ENCODE measurements at places on chromosomes 1 and 21.

GRCh38 chr1:227558732-227559262, 4.6 kb upstream of the ZNF678 start:
- no peak for DNase-seq

DNA sequence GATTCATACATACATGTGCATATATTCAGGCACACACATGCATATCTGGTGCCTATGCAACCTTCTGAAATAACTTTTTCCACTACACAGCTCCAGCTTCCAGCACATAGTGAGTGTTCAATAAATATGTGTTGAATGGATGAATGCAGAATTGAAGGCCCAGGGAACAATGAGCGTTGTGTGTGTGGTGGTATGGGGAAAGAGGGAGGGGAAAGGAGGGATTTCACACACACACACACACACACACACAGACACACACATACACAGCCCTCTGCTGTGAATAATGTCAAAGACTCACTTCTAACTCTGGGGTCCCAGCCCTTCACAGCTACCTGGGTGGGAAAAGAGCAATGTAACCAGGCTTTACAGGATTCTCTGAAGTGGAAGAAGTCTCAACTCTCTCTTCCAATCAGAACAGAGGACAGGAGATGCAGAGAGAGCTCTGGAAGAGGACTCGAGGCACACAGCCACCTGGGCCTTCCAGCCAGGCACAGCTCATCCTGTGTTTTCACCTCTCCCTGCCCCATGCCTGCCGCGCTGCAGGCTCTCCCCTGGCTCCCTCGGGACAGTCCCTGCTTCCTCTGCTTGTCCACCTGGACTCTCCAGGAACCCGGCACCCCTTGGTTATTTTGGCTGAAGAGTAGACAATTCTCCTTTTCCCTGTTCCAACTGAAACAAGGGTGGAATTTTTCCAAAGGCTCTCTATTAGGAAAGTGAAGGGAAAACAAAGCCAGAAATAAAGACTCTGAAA, 5.4 kb upstream of the IGSF8 start:
- no peak for DNase-seq

DNA sequence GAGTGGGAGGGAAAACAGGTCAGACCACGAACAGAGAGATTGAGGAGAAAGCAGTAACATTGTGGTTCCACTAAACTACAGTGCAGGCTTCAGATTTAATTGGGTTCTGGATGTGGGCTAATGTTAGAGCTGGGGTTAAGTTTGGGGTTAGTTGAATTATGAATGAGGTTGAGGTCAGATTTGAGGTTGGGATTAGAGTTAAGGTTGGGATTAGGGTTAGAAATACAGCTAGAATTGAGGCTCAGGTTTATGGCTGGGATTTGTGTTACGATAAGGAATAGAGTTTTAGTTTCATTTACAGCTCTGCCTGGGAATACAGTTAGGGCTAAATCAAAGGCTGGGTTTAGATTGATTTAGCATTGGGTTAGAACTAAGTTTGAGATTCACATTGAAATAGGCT, 1.8 kb upstream of the VSIG8 start:
- no peak for DNase-seq

DNA sequence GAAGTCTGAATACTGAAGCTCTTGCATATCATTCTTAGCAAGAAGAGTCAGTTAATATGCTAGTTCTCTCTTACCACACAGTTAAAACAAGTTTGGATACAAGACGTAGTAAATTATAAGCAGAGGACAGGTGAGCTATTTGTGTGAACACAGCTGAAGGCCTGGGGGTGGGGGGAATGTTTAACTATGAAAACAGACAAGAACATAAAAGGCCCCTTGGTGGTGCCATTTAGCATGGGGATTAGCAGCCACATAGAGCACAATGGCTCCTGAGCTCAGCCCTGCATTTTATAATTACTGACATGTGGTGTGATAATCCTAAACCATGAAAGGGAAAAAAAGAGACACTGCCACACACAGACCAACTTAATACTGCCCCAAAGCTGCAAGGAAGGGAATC, 94.8 kb downstream of the TGFBR3 start:
- no peak for DNase-seq

GRCh38 chr1:25641931-25642573, 25.5 kb downstream of the MAN1C1 start:
- peak; percentile 78 for DNase-seq

GRCh38 chr21:34743285-34743684, 74.5 kb downstream of the CLIC6 start:
- DNase-seq = no peak

GRCh38 chr1:182682406-182682805, 2.0 kb downstream of the RGS8 start:
- DNase-seq = no peak

DNA sequence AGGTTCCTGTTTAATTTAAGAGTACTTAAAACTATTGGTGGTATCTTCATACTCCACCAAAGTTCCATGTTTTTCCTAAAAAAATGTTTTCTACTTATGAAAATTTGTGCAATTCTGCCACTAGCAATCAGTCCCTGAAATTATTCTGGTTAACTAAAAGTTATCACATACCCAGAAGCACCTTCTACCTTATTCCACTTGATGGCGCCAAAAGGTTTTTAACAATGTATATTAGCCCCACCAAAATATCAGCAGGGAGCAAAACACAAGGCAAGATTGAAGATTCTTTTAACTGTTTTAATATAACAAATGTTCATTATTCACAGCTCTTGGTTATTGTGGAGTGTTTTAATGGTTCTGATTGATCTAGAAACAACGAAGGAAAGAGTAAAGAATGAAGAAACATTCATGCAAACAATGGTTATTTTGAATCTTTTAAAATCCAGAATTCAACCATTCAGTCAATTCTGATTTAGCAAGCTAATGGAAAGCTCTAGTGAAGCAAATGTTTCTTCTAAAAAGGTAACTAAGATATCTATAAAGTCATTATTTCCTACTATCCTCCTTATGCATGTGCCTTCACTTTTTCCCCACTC, 67.2 kb downstream of the TTLL7 start:
- peak; percentile 88 for DNase-seq

DNA sequence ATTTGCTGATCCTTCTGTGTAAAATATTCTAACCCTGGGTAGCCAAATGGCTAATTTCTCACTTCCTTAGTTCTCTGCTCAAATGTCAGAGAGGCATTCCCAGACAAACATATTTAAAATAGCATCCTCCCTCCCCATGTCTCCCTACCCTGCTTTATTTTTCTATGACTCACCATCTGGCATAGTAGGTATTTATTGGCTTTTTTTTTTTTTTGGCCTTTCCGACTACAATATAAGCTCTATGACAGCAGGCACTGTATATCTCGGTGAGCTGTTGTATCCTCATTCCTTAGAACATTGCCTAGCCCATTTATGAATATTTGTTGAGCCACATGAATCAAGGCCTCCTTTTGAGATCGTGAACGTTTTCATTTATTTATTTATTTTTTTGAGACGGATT, 1.5 kb upstream of the NEK7 start:
- peak; percentile 82 for DNase-seq

DNA sequence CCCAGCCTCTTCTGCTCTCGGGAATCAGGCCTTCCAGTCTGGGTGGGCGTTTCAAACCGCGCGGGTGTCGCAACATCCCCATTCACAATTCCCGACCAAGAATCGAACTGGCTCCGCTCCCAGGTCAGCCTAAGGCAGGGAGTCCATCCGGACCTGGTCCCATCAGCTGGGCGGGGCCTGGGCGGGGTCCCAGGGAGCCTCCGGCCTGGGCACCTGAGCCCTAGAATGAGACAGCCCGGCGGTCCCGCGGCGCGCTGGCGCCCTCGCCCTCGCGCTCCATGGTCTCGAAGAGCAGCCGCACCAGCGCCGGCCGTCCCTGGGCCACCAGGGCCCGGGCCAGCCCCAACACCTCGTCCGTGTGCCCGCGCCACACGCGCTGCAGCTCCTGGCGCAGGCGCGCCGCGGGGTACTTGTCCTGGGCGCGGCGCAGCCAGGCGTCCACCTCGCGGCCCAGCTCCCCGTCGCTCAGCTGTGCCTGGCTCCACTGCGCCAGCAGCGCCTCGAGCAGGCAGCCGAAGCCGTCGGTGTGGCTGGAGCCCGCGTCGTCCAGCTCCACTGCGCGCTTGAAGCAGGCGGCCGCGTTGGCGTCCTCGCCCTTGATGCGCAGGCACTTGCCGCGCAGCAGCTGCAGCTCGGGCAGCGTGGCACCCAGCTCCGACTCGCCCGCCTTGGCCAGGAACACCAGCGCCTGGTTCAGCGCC, 16.9 kb upstream of the PARS2 start:
- DNase-seq = no peak

GRCh38 chr1:187384504-187384903, 555.8 kb downstream of the PLA2G4A start:
- no peak for DNase-seq

GRCh38 chr21:21818898-21819297, 820.7 kb downstream of the NCAM2 start:
- DNase-seq = no peak

DNA sequence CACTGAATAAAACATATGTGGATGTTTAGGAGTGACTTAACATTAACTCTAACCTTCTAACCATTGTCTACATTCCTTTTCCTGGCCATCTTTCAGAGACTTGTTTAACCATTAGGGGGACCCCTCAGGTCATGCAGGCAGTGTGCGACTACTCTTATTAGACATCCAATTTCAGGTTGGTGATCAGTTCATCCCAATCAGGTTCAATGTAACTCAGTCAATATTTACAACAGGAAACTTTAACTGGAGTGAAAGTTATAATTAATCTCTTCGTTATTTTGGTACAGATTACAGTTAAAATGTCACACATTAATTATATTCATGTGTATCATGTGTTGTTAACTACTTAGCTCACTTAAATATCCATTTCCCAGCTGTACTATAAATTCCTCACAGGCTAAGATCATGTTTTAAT, 68.8 kb upstream of the RGS1 start:
- no peak for DNase-seq

DNA sequence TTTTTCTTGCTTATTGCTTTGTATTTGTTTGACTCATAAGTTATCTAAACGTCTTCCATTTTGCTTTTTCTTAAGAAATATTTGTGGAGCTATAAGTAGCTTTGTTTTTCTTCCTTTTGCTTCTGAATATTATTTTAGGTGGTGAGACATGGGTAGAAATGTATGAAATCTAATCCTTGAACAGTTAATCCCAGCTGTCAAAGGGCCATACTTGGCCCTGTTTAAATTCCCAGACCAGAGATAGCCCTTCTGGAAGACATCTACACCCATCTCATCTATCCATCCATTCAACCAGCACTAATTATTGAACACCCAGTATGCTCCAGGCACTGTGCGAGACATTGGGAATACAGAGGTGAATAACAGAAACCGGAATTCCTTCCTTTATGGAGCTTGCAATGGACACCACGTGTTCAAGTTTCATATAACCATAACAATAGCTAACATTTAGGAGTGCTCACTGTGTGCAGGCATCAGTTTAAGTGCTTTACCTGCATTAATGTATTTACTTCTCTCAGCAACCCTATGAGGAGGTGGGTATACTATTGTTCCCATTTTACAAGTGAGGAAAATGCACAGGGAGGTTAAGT, 8.7 kb downstream of the TACSTD2 start:
- DNase-seq = no peak

DNA sequence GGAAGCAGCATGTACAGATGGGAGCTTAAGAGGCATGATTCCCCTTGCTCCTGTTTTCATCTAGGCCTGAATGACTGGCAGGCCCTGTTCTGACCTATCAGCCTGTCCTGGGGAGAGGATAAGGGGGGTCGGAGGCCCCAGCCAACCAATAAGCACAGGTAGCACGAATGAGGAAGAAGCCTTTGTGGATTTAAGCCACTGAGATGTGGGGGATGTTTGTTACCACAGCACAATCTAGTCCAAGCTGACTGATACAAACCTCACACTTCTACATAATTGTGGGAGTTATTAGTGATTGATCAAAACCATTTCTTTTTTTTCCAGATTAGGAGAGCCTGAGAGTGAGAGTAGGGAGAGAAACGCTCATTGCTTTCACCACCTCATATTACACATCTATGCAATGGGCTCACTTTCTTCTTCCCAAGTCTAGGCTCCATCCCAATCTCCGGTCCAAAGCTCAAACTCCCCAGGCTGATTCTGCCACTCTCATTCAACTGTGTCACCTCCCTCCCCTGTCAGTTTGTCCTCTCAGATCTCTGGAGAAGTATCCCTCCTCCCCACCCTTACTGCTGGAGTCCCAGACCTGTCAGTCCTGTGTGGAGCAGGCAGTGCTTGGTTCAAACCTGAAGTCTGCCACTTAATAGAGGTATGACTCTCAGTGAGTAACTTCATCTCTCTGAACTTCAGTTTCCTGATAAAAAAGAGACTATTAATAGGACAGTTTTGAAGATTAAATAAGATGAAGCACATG, 220.5 kb downstream of the PTPRU start:
- DNase-seq = no peak

DNA sequence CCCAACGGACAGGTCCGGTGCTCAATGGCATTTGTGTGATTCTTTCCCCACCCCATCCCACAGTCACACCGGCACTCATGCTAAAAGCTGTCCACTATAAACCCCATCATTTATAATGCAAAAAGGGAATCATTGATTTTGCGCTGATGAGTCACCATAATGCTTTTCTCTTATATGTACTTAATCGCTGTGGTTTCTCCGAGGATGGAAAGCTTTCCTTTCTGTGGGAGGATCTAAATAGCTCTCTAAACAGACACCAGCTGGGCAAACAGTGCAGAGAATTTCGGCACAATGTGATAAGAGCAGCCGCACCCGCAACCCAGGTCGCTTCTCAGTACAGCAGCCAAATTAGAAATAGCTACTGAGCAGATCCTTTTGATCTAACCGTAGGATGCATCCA, 85.6 kb downstream of the SETD4 start:
- DNase-seq = no peak

GRCh38 chr1:43077273-43077672, 94.8 kb downstream of the EBNA1BP2 start:
- DNase-seq = no peak

- no peak for DNase-seq
These were observed 117.4 kb downstream of the MAGI3 start for GRCh38 chr1:113507552-113508214.

DNA sequence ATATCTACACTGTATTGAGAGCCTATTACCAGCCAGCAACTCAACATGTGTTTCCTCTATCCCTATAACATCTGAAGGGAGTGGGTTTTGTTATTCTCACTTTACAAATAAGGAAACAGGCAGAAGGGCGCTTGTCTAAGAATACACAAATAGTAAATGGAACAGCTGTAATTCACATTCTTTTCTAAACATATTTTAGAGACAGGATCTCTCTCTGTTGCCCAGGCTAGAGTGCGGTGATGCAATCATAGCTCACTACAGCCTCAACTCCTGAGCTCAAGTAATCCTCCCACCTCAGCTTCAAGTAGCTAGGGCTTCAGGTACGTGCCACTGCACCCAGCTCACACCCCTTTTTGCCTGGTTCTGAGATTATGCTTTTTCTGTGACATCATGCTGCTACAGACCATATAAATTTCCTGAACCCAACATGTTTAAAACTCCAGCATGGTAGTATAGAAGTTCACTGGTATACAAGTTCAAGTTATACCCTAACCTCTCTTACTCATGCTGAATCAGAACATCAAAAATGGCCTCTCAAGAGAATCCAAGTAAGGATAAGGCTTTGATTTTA, 8.6 kb upstream of the TACSTD2 start:
- peak; percentile 57 for DNase-seq

DNA sequence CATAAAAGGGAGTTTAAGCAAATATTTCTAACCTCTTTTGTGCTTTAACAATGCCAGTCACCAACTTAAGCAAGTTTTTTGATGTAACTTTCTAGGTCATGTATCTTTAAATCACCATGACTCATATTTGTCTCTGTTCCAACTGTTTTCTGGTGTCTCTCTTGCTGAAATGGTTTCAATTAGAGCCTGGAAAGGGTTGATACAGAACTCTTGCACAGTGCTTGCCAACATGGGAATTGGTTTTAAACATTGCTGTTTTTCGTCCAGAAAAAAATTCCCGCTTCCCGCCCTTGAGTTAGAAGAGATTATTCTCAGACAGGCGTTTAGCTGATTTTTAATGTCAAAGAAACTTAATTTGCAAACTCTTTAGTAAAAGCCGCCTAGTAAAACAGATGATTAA, 46.4 kb upstream of the SLC22A15 start:
- peak; percentile 96 for DNase-seq

Measured in adipocyte (in vitro differentiated cells).